ENCODE measurements at places on chromosomes 11 and 22.

DNA sequence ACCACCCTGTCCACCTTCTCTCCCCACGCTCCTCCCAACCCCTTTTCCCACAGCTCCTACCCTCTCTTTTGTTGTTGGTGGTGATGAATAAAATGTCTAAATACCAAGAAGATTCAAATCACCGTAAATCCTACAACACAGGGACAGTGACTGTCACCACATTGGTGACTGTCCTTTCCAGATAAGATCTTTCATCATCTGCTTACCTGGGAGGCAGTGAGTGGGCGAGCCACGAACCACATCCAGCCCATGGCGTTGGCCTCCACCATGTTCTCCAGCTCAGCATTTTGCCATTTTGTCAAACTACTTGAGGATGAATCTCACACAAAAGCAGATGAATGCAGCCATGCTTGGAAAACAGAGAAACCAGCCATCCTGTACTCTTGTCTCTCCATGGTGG lies 6.7 kb upstream of the CYTH4 start:
- DNase-seq = no peak

DNA sequence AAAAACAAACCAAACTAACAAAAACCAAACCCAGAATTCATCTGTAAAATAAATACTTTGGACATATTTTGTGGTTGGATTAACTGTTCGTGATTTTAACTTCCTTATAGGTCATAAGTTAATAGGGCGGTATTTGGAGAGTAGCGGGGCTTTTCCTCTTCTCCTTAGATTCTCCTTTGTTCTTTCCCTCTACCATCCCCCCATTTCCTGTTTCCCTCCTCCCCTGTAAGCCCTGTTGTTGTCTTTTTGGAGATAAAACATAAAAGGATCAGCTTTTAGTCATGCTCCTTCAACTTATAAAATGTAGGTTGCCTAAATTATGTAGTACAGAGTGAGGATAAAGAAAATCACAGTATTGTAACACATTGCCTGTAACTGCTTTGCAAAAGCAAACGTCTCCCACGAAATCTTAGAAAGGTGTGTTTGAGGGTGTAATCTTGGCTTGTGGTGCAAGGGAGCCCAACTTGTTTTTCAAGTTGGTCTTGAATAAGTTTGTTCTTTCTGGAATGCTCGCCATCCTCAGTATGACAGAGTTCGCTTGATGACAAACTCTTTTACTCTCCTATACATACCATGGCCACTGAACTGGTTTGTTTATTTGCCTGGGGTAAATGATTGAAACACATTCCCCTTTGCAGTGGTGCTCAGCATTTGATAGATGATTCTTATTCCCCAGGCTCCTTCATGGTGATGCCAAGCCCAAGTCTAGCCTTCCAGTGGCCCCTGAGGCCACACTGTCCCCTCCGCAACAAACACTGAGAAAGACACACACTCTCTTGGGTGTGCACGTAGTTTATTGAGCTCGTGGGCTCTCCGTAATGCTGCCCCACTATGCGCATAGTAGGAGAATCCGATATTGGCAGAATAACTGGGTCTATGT lies 49.4 kb downstream of the TEAD1 start:
- no peak for DNase-seq

- no peak for DNase-seq
Observed at GRCh38 chr22:43412808-43413795, 1.3 kb downstream of the MPPED1 start.

- no peak for DNase-seq
Observed at GRCh38 chr22:21837248-21837979, 30.0 kb downstream of the MAPK1 start.

DNA sequence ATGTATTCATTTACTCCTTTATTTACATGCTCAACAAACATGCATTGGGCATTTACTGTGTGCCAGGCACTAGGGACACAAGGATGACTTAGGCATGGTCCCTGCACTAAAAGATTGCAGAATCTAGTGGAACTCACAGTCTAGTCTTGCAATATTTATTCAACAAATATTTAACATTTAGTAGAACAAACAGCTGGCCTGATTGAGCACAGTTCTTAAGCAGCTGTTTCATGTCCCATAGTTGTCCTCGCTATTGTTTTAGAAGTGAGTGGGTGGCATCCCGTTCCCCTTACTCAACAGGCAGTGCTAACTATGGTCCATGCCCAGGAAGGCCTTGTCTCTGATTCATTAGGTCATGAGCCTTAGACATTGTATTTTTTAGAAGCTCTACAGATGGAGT lies 459.9 kb upstream of the CADM1 start:
- DNase-seq = no peak

DNA sequence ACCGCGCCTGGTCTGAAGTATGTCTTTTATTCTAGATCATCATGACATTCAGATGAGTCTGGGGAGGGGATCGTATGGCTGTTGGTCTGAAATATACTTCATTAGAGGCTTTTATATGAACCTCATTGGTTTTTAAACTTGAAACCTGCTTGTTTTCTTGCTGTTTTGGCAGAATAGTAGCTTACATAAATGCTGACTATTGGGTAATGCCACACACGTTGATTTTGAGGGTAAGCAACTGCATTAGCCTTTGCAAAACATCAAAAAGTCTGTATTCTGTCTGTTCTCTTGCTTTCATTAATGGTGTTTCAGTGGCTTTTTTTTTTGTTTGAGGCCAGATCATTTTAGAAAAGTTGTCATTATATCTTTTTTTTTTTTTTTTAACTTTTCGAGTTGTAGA lies 14.2 kb downstream of the PPME1 start:
- no peak for DNase-seq

DNA sequence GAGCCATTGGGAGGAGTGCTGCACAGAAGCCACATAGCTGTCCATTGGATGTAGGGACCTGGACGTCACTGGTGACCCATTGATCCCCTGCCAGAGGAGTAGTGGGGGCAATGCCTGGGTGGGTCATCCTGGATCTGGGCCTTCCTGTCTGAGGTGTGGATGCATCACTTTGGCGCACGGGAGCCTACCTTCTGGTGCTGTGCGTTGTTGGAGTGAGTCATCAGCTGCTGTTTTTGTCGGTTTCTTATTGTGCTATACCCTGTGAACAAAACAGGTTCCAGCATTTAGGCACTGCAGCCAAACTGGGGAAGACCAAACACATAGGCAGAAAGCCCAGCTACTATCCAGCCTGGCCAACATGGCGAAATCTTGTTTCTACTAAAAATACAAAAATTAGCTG lies 3.2 kb downstream of the TAF6L start:
- DNase-seq = no peak

GRCh38 chr22:47175151-47176025 lies 412.9 kb downstream of the TBC1D22A start:
- DNase-seq = no peak

- no peak for DNase-seq
Observed at GRCh38 chr11:87740451-87740850, 434.8 kb downstream of the RAB38 start.

DNA sequence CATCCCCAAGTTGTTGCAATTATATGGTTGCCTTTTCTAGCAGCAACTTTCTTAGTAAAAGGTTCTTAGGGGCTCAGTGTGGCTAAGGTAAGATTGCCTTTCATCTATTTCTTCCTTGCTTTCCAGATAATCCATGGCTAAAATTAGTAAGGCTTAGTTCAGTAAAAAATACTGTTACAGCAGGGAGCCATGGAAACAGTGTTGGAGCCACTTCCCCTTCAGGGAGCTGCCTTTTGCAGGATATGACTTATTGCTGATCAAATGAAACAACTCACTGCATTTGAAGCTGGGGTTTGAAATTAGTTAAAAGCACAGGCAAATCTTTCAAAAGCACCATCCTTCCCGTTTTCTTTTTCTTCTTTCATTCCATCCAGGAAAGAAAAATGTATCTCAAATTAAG lies 184.3 kb downstream of the C11orf87 start:
- DNase-seq = no peak

- no peak for DNase-seq
Observed at GRCh38 chr11:27443227-27443626, 29.4 kb downstream of the LGR4 start.

GRCh38 chr22:39445678-39446077 lies 11.1 kb upstream of the MGAT3 start:
- DNase-seq = no peak

GRCh38 chr11:134386945-134387344 lies 25.1 kb downstream of the B3GAT1 start:
- DNase-seq = no peak

DNA sequence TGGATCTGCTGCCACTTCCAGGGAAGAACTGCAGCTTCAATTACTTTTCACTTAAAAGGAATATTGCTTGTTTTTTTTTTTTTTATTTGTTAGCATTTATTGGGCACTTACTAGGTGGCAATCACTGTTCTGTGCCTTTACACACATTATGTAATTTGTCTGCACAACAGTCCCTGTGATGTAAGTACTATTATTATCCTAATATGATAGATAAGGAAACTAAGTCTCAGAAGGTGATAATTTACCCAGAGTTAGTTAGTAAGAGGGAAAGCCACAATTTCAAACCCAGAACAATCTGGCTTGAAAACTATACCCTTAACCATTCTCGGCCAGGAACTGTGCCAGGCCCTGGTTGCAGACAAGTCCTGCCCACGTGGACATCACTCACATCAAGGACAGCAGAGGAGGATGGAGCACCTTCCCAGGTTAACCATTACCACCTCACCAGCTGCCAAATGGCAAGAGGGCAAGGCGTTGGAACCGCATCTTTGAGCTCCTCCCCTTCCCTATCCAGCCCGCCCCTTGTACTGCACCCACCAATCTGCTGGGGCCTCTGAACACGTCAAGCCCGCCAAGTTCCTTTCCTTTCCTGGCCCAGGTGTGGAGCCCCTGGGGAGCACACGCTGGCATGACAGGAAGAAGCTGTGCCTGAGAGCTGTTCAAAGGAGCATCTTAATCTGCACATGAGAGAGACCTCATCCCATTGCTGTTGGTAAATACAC lies 78.4 kb downstream of the NAV2 start:
- no peak for DNase-seq

GRCh38 chr22:24321999-24322398 lies 51.4 kb downstream of the SPECC1L start:
- DNase-seq = no peak

DNA sequence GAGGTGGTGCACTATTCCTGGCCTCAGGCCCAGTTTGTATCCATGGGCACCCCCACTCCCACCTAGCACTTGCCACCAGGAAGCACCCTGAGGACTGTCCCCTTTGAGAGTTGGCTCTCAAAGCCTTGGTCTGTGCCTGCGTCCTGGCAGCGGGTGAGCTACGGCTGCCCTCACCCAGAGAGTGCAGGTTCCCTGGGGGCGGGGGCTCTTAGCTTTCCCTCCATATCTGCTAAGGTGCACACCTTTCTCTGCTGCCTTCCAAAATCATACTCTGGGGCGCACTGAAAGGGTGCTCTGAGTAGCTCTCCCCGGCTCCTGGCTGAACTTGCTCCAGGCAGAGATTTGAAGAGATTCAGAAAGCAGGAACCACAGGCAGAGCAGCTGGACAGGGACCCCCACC lies 7.1 kb downstream of the KCNQ1 start:
- no peak for DNase-seq

- no peak for DNase-seq
Observed at GRCh38 chr11:44533921-44534711, 31.3 kb upstream of the CD82 start.

DNA sequence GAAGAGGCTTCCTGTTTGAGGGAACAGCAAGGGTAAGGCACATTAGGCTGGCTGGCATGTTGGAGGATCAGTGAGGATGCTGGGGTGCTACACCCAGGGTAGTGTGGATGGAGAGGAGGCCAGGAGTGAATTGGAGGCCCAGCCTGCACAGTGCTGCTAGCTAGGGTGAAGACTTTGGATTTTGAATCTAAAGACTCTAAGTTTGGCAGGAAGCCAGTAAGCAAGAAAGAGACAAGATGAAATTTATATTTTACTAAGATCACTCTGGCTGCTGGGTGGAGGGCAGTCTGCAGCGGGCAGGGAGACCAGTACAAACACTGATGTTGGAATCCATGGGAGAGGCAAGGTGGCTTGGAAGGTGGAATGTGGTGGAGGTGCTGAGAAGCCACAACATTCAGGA lies 43.6 kb downstream of the TSPAN18 start:
- no peak for DNase-seq

GRCh38 chr11:79258576-79258975 lies 182.3 kb downstream of the TENM4 start:
- DNase-seq = no peak

- no peak for DNase-seq
Observed at GRCh38 chr11:2409126-2409525, 8.6 kb downstream of the TSSC4 start.

DNA sequence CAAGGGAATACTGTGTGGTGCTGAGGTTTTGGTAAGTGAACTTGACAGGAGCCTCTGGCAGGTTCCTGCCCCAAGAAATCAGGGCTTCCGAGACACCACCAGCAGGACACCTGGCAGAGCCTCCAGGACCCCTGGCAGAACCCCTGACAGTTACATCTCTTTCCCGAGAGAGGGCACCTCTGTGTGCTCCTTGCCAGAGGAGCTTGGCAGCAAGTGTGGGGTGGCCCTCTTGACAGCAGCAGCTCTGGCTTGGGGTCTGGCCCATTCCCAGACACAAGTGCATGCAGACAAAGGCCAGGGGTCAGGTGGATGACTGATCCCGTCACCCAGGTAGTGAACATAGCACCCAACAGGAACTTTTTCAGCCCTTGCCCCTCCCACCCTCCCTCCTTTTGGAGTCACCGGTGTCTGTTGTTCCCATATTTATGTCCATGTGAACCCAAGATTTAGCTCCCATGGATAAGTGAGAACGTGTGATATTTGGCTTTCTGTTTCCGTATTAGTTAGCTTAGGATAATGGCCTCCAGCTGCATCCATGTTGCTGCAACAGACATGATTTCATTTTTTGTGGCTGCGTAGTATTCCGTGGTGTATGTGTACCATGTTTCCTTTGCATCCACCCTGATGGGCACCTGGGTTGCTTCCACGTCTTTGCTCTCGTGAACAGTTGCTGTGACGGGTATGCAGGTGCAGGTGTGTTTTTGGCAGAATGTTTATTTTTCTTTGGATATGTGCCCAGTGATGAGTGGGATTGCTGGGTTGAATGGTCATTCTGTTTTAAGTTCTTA lies 21.2 kb upstream of the OSBPL5 start:
- DNase-seq = no peak

- DNase-seq = no peak
Observed at GRCh38 chr11:128463979-128464378, 123.4 kb downstream of the ETS1 start.

GRCh38 chr11:68213135-68213515 lies at the start of gene KMT5B:
Gene KMT5B, minus strand, starts transcription at chr11:68213296. Its CDS starts 23,220 bp downstream, at chr11:68190076.
- DNase-seq = no peak

- DNase-seq = no peak
Observed at GRCh38 chr11:59368238-59369022, 9.7 kb downstream of the OR5AN1 start.

DNA sequence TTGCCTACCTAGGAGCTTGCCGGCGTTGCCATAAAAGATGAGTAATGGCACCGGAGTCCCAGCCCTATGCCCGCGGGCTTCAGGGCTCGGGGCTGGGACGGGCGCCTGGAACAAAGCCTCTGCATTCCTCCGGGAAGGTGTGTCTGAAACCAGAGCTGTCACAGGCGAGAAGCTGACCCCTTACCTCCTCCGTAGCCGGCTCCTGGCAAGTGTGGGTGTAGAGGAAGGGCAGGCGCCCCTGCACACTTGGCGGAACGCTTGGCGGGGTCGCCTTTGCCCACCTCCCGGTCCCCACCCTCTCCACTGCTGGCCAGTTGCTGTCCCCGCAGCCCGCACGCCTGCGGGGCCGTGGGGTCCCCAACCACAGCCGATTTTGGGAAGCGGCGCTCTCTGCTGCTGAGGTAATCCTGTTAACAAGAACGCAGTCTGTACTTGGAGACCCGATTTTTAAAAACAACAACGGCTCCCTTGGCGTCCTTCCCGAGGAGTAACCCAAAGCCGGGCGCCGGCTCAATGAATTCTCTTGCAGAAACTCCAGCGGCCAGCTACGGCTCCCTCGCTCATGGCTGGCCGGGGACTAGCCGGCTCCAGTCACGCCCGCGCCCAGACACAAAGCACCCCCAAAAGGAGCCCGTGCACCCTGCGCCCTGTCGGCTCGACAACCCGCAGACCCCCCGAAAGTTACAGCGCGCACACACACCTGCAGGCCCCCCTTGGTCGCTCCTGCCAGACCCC lies 89.2 kb downstream of the PLEKHA7 start:
- DNase-seq = no peak

Measured in NCI-H510A (cell line).